ENCODE measurements at places on chromosomes 7 and 10.

DNA sequence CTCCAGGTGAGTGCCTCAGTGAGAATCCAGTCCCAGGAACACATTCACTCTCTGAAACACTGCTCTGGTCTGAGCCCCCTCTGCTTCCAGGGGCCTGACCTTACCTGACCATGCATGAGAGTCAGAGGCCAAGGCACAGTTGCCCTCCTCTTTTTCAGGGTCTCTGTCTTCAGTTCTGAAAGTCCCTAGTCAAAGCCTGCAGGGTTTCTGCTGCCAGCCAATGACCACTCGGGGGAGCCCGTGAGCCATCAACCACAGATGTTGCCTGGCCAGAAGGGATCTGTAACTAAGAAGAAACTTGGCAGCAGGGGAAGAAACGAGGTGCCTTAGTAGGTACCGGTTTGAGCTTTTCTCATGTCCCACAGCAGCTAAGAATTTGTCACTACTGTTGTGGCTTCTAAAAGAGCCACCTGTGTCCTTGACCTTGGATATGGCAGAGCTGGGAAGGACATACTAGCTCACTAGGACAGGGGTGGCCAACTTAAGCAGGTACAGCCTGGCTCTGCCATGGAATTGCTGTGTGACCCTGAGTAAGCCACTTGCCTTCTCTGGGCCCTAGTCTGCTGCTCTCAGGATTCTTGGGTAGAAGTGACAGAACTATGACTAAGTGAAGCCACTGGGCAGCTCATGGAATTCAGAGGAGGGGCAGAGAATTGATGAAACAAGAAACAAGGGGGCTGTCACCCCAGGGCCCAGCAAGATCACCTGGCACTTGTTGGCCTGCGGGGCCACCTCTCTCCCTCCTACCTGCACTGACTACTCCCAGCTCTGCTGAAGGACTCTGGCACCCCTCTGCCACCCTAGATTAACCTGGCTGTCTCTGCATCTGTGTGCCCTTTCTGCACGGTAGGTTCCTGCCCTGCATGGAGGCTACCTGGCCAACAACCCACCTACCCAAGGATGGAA is 83.8 kb upstream of the GPR26 start:
- DNase-seq, result peak; percentile 70

- no peak for DNase-seq
Observed at GRCh38 chr7:91683823-91684222, 196.7 kb downstream of the MTERF1 start.

- no peak for DNase-seq
Observed at GRCh38 chr7:16271990-16272665, 149.2 kb downstream of the CRPPA start.

GRCh38 chr7:87218796-87219544 is 562 bp downstream of the TMEM243 start:
- DNase-seq, result peak; percentile 73

DNA sequence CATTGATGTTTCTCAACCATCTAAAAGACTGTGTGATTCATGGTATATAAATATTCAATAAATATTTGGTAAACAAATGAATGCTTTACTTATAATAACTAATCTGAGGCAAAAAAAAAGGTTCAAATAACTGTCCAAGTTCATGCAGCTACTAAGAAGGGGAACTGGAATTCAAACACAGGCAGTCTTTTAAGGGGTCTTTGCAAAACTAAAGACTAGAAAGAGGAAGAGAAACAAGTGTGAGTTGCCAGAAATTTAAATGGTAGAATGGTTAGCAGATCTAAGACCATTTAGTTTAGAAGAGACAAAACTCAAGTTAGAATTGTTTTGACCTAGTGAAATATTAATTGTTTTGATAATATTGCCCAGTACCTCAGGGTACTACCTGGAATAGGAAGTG is 642.0 kb upstream of the LRRN3 start:
- DNase-seq, result no peak

GRCh38 chr7:53600296-53600695 is 564.9 kb downstream of the POM121L12 start:
- no peak for DNase-seq

GRCh38 chr10:13310518-13311176 is 10.8 kb upstream of the PHYH start:
- no peak for DNase-seq

DNA sequence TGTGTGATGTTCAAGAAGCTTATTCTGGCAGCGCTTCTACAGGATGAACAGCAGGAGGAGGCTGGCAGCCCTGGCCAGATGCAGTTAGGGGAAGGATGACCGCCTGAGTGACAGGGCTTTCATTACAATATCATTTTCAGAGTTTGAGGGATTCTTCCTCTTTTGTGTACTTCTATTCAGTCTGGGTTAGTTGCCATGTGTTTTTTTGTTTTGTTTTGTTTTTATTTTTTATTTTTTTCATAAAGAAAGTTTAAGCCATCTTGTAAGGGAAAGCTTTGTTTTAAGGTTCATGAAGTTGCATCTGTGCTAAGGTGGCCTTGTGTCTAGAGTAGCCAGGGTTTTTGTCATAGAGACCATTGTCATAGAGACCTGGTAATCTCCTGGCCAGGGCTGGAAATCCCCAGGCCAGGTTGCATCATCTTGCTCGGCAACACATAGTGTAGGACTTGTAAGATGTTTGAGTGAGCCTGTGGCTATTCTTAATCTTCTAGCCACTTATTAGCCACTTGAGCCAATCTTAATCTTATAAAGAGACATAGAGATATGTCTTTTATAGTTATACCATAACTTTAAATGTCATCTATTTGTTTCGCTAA is 230.5 kb upstream of the TMEM229A start:
- no peak for DNase-seq

DNA sequence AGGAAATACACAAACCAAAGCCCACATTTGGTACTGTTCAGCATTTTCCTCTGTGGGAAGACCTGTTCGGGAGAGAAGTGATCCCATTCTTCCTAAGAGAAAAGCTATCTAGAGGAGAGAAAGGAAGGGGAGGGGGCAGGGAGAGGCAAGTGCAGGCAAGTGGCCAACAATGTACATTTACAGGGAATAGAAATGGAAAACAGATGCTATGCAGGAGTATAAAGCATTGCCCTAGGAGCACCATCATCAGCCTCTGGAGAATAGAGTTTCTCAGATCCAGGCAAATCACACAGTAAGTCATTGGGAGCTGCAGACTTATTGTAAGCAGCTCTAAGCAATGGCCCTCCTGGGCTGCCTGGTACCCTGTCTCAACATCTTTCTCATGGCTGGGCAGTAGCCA is 424.4 kb upstream of the AUTS2 start:
- no peak for DNase-seq

DNA sequence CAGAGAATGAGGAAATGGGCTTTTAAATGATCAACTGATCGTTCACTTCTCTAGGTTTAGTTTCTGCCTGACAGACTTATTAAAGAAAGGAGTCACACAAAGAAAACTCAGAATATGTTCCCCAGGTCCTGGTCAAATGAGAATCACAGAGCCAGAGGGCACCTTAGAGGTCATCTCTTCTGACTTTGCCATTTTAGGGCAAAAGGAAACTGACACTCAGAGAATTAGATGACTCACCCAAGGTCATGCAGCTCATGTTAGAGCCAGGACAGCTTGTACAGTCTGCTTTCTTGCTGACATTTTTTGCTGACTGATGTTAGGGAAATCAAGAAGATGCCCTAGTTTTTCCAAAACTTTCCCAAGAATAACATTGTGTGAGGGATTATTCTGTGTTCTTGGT is 312.7 kb upstream of the SP8 start:
- no peak for DNase-seq

GRCh38 chr7:36943591-36944435 is 219.5 kb upstream of the AOAH start:
- DNase-seq, result peak; percentile 18

DNA sequence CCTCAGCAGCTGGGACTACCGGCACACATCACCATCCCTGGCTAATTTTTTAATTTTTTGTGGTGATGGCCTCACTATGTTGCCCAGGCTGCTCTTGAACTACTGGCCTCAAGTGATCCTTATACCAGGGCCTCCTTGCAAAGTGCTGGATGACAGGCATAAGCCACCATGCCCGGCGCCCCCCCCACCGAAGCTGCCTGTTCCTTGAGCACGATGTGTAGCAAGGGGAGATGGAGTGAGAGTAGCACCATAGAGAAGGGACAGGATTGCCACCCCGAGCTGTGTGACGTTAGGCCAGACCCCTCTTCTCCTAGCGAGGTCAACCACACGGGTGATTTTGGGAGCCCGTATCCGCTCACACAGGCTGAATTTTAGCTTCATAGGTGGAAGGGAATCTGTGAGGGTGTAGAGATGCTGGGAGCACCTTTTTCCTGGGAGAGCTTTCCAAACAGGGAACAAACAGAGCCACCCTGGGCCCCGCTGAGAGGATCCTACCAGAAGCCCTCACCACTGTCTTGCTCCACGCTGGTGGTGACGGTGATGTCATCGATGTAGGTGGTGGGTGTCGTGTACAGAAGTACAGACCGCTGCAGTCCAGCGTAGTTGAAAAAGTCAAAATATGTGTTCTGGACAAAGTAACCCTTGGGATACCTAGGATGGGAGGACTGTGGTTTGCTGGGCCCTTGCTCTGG is 3.0 kb downstream of the GUSB start:
- DNase-seq, result no peak

- peak; percentile 16 for DNase-seq
Observed at GRCh38 chr10:74227697-74228424, 76.8 kb downstream of the ADK start.

DNA sequence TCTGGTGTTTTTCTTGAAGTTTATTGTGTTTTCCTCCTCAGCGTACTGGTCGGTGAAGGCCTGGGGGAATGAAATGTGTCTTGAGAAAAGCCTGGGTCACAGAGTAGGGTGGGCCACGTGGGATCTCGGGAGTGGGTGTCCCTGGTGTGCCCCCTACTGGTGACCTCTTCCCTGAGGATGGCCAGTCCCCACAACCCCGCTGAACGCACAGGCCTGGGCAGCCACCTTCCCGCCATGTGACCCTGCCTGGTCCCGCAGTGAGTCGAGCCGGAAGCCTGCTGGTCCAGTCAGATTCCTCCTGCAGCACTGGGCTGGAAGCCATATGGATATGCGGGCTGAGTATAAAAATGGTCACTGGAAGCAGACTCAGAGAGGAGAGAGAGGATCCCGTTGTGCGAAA is 52.9 kb upstream of the GNA12 start:
- no peak for DNase-seq

DNA sequence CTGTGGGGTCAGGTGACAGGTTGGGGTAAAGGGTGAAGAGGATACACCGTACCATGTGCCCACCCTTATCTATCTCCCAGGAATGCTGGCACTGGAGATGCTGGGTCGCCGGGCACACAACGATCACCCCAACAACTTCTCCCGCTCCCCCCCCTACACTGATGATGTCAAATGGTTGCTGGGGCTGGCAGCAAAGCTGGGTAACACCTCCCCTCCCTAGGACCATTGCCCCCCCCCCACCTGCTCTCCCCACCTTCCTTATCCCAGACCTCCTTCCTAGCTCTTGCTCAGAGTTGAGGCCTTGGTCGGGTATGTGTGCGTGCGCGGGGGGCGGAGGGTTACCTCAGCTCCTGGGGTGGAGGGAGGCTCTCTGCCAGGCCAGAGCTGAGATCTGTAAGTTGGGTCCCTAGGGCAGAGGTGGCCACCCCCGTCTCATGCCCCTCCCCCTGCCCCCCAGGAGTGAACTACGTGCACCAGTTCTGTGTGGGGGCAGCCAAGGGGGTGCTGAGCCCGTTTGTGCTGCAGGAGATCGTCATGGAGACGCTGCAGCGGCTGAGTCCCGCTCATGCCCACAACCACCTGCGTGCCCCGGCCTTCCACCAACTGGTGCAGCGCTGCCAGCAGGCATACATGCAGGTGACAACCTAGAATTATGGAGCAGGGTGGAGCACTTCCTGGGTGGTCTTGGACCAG is 10.7 kb downstream of the NDST2 start:
- no peak for DNase-seq

- DNase-seq, result no peak
Observed at GRCh38 chr7:155745737-155746136, 66.5 kb downstream of the SHH start.

GRCh38 chr7:102318482-102318971 is 31.9 kb downstream of the SH2B2 start:
- DNase-seq, result no peak

- no peak for DNase-seq
Observed at GRCh38 chr10:104492329-104492940, 138.8 kb downstream of the CFAP58 start.

- no peak for DNase-seq
Observed at GRCh38 chr7:137878333-137878961, 31.7 kb upstream of the DGKI start.

DNA sequence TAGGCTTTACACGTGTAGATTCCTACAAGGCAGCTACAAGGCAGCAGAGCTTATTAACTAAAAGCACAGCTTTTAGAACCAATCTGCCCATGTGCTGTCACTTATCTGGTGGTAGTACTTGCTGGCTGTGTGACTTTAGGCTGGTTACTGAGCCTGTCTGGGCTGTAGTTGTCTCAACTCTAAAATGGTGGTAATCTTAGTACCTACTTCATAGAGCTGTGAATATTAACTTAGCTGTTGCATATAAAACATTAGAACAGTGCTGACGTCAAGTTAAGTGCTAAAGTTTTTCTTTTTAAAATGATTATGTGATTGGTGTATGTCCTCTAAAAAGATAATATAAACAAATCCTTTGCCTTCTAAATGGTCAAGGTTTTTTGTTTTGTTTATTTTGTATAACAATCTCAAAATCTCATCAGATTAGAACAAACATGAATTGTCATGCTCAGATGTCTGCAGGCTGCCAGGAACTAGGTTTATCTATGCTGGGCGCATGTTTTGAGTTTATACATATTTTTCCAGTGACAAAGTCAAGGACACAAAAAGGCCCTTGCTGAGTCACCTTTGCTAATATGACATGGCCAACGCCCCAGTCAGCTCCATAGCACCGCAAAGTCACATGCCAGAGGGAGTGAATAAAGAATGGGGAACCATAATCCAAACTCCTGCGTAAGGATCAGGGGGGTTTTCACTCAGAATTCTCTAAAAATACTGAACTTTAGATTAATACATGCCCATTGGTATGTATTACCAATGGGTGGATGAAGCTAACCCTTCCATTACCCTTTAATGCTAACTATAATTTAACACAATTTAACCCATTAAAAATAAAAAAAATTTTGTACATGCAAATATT is 39.8 kb upstream of the ARL4A start:
- no peak for DNase-seq

- DNase-seq, result no peak
Observed at GRCh38 chr10:131452926-131453720, 141.6 kb upstream of the TCERG1L start.

DNA sequence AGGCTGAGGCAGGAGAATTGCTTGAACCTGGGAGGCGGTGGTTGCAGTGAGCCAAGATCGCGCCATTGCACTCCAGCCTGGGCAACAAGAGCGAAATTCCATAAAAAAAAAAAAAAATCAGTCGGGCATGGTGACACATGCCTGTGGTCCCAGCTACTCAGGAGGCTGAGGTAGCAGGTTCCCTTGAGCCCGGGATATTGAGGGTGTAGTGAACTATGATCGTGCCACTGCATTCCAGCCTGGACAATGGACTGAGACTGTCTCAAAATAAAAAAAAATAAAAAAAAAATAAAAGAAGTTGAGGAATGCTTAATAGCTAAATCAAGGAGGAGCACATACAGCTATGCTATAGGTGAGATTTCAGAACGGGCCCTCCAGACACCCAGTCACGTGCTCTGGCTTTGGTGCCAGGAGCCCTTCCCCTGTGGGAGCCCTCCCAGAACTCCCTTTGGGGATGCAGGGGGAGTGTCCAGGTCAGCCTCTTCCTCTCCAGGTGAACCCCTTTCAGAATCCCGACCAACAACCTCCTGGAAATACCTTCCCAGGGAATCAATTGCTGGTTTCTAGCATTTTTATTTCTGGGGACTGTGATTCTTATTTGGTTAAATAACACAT is 42.9 kb upstream of the CTBP2 start:
- DNase-seq, result no peak

- no peak for DNase-seq
Observed at GRCh38 chr7:39095875-39096619, 118.3 kb downstream of the POU6F2 start.

GRCh38 chr7:65251851-65252620 is 121.6 kb upstream of the ZNF92 start:
- peak; percentile 19 for DNase-seq
